ENCODE measurements at places on chromosomes 16 and 17. TPM values are rescaled to one million over a fixed set of nuclear protein-coding genes. Genes with fewer than 3 reads are reported as not detected.

Gene THRA
- 2.5 TPM for polyA plus RNA-seq

Gene TUBG1
- 7.5 TPM for polyA plus RNA-seq

Gene ZNF624
- polyA plus RNA-seq, result 0.29 TPM

Gene NUTF2
- polyA plus RNA-seq, result 90.3 TPM

Gene ITGAD
- not detected for polyA plus RNA-seq

Gene GRIN2A
- polyA plus RNA-seq, result not detected

DNA sequence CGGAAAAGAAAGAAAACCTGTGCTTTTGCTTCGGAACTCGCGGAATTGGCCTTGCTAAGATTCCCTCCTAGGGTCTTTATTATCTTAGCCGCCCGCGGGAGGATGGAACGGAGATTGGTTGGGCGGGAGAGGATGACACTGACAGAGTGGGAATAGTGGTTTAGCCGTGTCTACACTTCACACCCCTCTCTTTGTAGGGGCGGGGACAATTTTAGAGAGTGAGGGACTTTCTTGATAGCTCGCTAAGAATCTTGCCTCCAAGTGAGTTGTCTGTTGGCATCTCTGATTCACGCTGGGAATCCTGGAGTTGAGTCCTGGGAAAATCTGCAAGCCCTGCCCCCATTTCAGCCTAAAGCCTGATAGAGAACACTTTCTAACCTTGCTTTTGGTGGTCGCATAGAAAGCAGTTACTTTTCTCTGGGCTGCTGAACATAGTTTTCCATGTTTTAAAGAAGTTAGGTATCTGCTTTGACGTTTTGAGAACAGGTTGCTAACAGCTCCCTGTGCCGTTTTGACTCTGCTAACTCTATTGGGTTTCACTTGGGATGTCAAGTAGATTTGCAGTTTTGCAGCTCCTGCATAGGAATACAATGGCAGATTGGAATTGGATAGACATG lies 697 bp downstream of the NOL11 start:
- peak overlapping the region; percentile 93 for H3K27ac ChIP-seq
- peaks cover 30% of the 10 kb centered on the region for H3K36me3 ChIP-seq
- no peak for DNase-seq
- H3K27me3 ChIP-seq, result no peaks in the 10 kb centered on the region

GRCh38 chr16:55077266-55077665 lies 146.6 kb downstream of the IRX5 start:
- H3K4me1 ChIP-seq, result no peaks in the 10 kb centered on the region
- no peak overlapping the region for H3K4me3 ChIP-seq
- no peak for DNase-seq
- H3K36me3 ChIP-seq, result no peaks in the 10 kb centered on the region
- no peaks in the 10 kb centered on the region for H3K27me3 ChIP-seq

DNA sequence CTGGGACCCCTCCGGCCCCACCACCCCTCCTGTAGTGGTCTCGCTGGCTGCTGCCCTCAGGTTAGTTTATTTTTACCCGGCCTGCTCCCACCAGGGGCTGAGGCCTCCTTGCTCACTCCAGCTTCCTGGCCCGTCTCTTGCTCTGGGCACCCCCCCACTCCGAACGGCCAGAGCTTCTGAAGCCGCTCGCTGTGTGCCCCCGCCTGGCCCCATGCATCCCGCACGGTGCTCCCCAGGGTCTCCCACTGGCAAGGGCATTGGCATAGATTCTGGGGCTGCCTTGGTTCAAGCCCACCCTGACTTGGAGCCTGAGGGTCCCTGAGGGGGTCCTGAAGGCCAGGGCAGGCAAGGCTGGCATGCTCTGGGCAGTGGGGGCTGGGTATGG lies 186.4 kb downstream of the SEC14L1 start:
- H3K27me3 ChIP-seq, result no peaks in the 10 kb centered on the region
- peaks cover 69% of the 10 kb centered on the region for H3K4me1 ChIP-seq
- DNase-seq, result no peak
- H3K27ac ChIP-seq, result no peak overlapping the region

GRCh38 chr17:57605675-57606105 lies 139.4 kb downstream of the CCDC182 start:
- peak overlapping the region; percentile 48 for H3K4me3 ChIP-seq
- no peaks in the 10 kb centered on the region for H3K27me3 ChIP-seq
- no peaks in the 10 kb centered on the region for H3K36me3 ChIP-seq
- H3K4me1 ChIP-seq, result peaks cover 35% of the 10 kb centered on the region
- no peak for DNase-seq
- H3K27ac ChIP-seq, result no peak overlapping the region

- DNase-seq, result no peak
- peaks cover 17% of the 10 kb centered on the region for H3K36me3 ChIP-seq
- H3K4me1 ChIP-seq, result peaks cover 6% of the 10 kb centered on the region
- no peak overlapping the region for H3K27ac ChIP-seq
- no peaks in the 10 kb centered on the region for H3K27me3 ChIP-seq
Measured at GRCh38 chr16:80997139-80997798, 9.4 kb downstream of the CMC2 start.

GRCh38 chr17:7885367-7886226 lies 3.0 kb upstream of the CHD3 start:
- peaks cover 10% of the 10 kb centered on the region for H3K36me3 ChIP-seq
- peak overlapping the region; percentile 89 for H3K4me3 ChIP-seq
- H3K4me1 ChIP-seq, result peaks cover 72% of the 10 kb centered on the region

- H3K36me3 ChIP-seq, result peaks cover 51% of the 10 kb centered on the region
- H3K4me1 ChIP-seq, result no peaks in the 10 kb centered on the region
- no peak overlapping the region for H3K27ac ChIP-seq
- H3K4me3 ChIP-seq, result no peak overlapping the region
Measured at GRCh38 chr17:2703606-2704005, 8.0 kb downstream of the CLUH start.

GRCh38 chr16:11205754-11206581 lies 50.0 kb downstream of the SOCS1 start:
- H3K4me1 ChIP-seq, result peaks cover 84% of the 10 kb centered on the region
- H3K27ac ChIP-seq, result peak overlapping the region; percentile 43
- DNase-seq, result peak; percentile 86
- H3K27me3 ChIP-seq, result no peaks in the 10 kb centered on the region
- H3K36me3 ChIP-seq, result no peaks in the 10 kb centered on the region
- no peak overlapping the region for H3K4me3 ChIP-seq

GRCh38 chr17:69870751-69871199 lies 204.2 kb upstream of the KCNJ16 start:
- no peaks in the 10 kb centered on the region for H3K4me1 ChIP-seq
- no peaks in the 10 kb centered on the region for H3K36me3 ChIP-seq
- H3K4me3 ChIP-seq, result no peak overlapping the region
- H3K27ac ChIP-seq, result no peak overlapping the region
- no peak for DNase-seq

DNA sequence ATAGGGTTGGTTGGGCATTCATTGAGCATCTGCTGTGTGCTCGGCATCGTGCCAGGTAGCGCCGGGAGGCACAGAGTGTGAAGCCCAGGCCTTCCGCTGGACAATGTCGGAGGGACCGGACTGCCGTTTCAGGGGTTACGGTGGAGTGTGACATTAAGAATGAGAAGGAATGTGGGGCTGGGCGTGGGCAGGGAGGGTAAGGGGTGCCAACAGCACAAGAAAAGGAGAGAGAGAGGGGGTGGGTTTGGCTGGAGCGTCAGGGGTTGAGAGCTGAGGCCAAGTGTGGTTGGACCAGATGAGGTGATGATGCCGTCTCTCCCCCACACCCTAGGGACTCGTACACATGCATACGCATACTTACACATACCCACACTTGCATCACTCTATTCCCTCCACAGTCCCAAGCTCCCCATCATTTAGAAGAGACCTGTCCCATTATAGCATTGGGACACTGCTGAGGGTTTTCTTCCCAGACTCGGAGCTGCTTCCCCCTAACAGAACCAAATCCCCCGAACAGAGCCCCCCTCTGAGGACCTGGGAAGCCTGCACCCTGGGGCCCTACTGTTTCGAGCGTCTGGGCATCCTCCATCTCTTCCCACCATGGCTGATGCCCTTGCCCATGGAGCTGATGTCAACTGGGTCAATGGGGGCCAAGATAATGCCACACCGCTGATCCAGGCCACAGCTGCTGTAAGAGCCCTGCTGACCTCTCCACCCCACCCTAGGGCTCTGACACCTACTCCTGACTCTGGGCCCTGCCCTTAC lies 3.3 kb upstream of the KCTD11 start:
- peaks cover 37% of the 10 kb centered on the region for H3K36me3 ChIP-seq
- peaks cover 39% of the 10 kb centered on the region for H3K4me1 ChIP-seq
- no peak overlapping the region for H3K4me3 ChIP-seq
- no peak overlapping the region for H3K27ac ChIP-seq

GRCh38 chr16:11224894-11225676 lies 30.9 kb downstream of the SOCS1 start:
- H3K4me1 ChIP-seq, result peaks cover 29% of the 10 kb centered on the region
- H3K27me3 ChIP-seq, result no peaks in the 10 kb centered on the region
- H3K27ac ChIP-seq, result no peak overlapping the region
- H3K36me3 ChIP-seq, result no peaks in the 10 kb centered on the region
- H3K4me3 ChIP-seq, result peak overlapping the region; percentile 61

- H3K27me3 ChIP-seq, result no peaks in the 10 kb centered on the region
- H3K27ac ChIP-seq, result no peak overlapping the region
- no peaks in the 10 kb centered on the region for H3K36me3 ChIP-seq
- H3K4me3 ChIP-seq, result no peak overlapping the region
Measured at GRCh38 chr17:17112628-17113200, 70.5 kb downstream of the MPRIP start.

- H3K36me3 ChIP-seq, result peaks cover 50% of the 10 kb centered on the region
- no peaks in the 10 kb centered on the region for H3K27me3 ChIP-seq
- H3K27ac ChIP-seq, result no peak overlapping the region
- H3K4me3 ChIP-seq, result no peak overlapping the region
- DNase-seq, result no peak
Measured at GRCh38 chr17:78726513-78726912, 55.6 kb downstream of the CYTH1 start.

DNA sequence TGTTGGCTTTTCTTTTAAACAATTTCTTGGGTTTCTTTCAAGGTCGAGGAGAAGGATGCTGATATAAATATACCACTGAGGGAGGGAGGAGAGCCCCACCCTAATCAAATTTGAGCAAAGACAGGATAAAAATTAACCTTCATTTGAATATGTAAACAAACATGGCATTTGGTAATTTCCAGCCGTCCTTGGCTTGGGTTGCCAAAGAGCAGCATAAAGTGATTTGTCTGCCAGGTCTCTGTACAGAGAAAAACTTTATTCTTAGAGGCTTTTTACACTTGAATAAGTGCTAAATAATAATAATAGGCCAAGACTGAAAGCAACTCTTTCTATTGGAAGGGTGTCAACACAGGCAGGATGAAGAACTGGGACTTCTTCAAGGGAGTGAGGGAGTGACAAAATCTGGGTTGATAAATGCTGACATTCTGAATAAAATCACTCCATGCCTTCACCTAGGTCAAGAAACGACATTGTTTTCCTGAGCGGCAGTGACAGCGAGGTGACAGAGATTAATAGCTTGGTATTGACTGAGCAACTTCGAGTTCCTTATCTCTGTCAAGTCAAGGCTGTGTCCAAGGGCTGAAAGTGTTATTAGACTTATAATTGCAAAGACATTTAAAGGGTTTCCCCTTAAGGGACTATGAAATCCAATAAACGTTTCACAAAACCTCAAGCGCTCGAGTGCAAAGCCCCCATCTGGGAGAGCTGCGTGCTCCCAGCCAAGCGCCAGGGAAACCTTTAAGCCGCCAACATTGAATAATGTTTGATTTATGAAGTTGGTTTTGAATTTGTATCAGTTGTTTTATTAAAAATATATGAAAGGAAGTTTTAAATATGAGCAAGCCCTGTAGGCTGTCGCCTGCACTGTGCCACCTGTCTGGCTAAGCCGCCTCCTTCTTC lies 269.5 kb upstream of the N4BP1 start:
- no peak for DNase-seq
- H3K27me3 ChIP-seq, result no peaks in the 10 kb centered on the region
- H3K36me3 ChIP-seq, result no peaks in the 10 kb centered on the region
- no peak overlapping the region for H3K27ac ChIP-seq

GRCh38 chr16:68238029-68238345 lies 2.1 kb upstream of the ESRP2 start:
- H3K27me3 ChIP-seq, result peaks cover 9% of the 10 kb centered on the region
- H3K4me1 ChIP-seq, result peaks cover 25% of the 10 kb centered on the region
- H3K27ac ChIP-seq, result peak overlapping the region; percentile 28

DNA sequence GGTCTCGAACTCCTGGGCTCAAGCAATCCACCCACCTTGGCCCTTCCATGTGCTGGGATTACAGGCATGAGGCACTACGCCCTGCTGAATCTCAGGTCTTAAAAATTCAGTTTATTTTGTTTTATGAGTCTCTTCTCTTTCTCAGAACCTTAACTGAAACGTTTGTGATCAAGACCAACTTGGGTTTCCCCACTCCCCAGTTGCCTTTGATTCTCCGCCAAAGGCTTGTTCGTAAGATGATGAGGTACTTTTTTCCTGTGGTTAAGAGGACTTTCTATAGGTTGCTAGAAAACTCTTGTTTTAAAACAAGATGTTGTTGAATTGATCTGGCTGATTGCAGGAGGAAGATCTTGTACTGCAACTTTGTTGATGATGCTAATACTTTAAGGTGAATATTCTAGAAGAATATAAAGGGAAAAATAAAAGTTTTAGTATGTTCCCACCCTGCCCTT lies 11.7 kb downstream of the ABCC1 start:
- H3K36me3 ChIP-seq, result no peaks in the 10 kb centered on the region
- no peak for DNase-seq
- H3K4me3 ChIP-seq, result no peak overlapping the region
- no peaks in the 10 kb centered on the region for H3K4me1 ChIP-seq

DNA sequence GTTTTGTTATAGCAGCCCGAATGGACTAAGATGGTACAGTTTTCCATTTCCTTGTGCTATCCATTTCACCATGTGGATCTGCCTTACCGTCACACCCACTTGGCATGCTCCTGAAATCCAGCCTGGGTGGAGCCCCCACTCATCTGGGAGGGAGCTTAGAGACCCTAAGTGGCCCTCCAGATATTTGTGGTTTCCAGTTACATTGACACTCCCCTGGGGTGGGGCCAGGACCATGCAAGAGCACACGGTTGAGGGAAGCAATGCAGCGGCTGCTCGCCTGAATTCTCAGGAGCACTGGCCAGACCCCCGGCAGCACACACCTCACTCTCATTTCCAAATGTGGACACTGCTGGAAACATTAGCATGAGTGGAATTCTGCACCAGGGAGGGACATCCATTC lies 231.1 kb downstream of the UTP18 start:
- no peaks in the 10 kb centered on the region for H3K36me3 ChIP-seq
- H3K4me1 ChIP-seq, result no peaks in the 10 kb centered on the region
- no peaks in the 10 kb centered on the region for H3K27me3 ChIP-seq

DNA sequence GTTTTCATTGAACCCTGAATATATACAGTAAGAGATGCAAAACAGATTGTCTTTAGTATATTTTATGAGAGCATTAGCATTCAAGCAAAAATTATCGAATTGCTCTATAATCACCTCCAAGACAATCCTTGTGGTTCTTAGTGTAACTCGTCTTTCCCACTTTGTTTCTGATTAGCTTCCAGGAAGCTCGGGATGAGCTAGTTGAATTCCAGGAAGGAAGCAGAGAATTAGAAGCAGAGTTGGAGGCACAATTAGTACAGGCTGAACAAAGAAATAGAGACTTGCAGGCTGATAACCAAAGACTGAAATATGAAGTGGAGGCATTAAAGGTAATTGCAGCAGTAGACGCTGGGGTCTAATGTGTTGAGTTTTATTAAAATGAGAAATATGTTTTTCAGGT lies 9.9 kb downstream of the NDEL1 start:
- H3K36me3 ChIP-seq, result peaks cover 79% of the 10 kb centered on the region
- no peak overlapping the region for H3K4me3 ChIP-seq
- no peak for DNase-seq
- H3K27me3 ChIP-seq, result no peaks in the 10 kb centered on the region
- H3K27ac ChIP-seq, result no peak overlapping the region

- no peak for DNase-seq
- no peaks in the 10 kb centered on the region for H3K4me1 ChIP-seq
- no peaks in the 10 kb centered on the region for H3K27me3 ChIP-seq
- H3K36me3 ChIP-seq, result no peaks in the 10 kb centered on the region
- H3K4me3 ChIP-seq, result no peak overlapping the region
Measured at GRCh38 chr16:88419790-88420189, 33.3 kb upstream of the ZFPM1 start.
